ENCODE measurements at places on chromosomes 4 and X.

DNA sequence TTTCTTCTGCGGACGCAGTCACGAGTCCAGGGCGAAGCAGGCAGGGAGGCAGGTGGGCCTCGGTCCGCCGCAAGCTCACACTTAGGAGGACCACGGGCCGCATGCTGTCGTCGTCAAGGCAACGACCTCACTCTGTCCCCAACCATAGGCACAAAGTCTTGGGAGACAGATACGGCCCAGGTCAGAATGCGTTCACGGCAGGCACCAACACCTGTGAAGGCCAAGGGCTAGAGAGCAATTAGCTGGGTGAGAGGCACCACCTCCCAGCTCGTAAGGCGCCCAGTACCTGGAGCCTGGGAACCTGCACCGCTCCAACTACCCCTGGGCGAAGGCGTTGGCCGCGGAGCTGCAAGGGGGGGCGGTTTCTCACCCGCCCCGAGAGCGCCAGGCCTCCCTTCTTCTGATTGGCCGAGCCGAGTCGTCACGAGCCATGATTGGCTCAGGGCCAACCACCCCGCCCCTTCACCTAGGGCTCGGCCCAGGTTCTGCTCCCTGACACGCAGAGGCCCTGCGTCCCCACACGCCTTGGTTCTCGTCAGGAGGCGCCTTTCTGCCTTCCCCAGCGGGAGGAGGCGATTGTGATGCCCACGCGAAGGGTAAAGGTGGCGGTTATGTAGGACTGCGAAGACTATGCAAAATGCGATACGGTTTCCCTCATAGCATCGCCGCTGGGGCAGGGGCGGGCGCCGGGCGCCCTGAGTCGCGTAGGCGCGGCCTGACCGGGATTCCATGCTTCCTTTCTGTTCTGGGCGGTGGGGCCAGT is at the start of gene CDKL2:
Gene CDKL2, minus strand, starts transcription at position 355 of the 763 bp plus-strand sequence. CDS start 4,540 bp downstream, outside the sequence.
- peak; percentile 90 for DNase-seq

GRCh38 chrX:68433155-68433980 is at the start of gene OPHN1:
OPHN1 (minus strand) TSS chrX:68433495; CDS start chrX:68433020, 475 bp downstream.
- DNase-seq: peak; percentile 14

- no peak for DNase-seq
These were observed 418.8 kb downstream of the BCOR start for GRCh38 chrX:39678914-39679313.

DNA sequence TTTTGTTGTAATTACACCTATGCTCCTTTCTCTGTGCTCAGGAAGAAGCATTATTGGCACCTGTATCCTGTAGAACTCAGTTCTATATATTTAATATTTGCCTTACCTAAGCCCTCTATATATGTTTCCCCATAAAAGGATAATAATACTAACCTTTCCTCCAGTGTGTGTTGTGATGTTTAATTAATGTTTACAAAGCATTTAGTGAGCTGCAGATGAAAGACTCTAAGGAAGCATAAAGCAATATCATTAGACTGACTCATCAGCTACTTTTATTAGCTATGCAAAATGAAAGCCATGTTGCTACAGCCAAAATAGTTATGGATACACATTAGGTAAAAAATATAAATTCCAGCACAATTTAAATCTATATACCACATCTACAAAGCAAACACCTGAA is 93.6 kb upstream of the PTPN13 start:
- no peak for DNase-seq

DNA sequence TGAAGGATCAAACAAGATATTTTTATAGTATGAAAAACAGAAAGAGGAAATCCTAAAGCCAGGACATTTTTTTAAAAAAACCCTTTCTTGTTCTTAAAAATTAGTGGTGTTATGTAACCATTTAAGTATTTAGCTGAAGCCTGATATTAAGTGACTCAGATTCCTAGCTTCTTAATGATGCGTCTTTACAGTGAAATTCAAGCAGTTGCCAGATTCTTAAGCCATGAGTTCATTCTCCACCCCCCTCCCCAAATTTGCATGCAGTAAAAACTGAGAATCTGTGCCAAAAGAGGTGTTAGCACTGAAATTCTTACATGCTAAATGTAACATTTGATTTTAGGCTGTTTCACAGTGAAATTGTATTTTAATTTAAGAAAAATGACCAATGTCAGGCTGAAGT is 180.8 kb downstream of the RAPGEF2 start:
- no peak for DNase-seq

DNA sequence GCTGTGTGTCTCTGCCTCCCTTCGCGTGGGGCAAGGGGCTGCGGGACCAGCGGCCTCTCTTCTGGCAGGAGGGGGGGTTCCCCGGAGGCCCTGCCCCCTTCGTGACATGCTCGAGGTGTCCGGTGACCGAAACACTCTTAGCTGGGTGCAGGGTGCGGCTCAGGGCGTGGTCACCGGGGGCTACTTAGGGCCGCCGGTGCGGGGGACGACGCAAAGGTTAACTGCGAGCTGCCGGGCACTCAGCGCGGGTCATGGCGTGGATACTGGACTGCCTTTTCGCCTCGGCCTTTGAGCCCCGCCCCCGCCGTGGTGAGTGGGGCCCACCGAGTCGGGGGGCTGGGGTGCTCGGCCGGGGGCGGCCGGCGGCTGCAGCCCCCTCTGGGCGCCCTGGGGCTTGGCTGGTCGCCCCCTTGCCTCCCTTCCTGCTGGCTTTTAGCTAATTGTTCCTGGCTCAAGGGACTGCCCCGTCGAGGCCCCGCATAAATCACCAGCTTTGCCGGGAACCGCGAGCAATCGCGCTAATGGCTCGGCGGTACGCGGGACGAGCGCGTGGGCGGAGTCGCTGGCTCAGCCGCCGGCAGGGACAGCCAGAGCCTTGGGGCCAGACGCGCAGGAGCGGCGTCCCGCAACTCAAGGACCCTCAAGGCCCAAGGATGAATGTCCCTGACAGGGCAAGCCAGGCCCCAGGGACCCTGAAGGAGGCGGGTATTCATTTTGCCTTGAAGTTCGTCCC is at the start of gene ARHGAP36:
Gene ARHGAP36, plus strand, starts transcription at position 211 of the 733 bp plus-strand sequence. CDS start 23,320 bp downstream, outside the sequence.
- no peak for DNase-seq

- no peak for DNase-seq
These were observed at the start of gene QRFPR for GRCh38 chr4:121380776-121381462. QRFPR (minus strand) TSS chr4:121381018; CDS start chr4:121380647, 371 bp downstream.
